A549 treated with ZK216348 at 1 μM for 4 hours (cell line): ENCODE measurements at places on chromosomes 4 and X. TPM values are rescaled to one million over a fixed set of nuclear protein-coding genes. Genes with fewer than 3 reads are reported as not detected.

Gene ANXA3
- 56.7 to 92.0 TPM (median 59.6 TPM) in 5 replicates for total RNA-seq

Gene DIPK2B
- not detected in 5 replicates for total RNA-seq

Gene ERAS
- total RNA-seq: 0.19 TPM in 1 of 5 replicates, not detected in the others

Gene L1CAM
- 18.2 to 26.1 TPM (median 21.4 TPM) in 5 replicates for total RNA-seq

Gene OCRL
- 19.6 to 26.2 TPM (median 24.7 TPM) in 5 replicates for total RNA-seq

Gene FOXR2
- not detected in 5 replicates for total RNA-seq

Gene NIPAL1
- 0.23 to 1.7 TPM (median 0.52 TPM) in 5 replicates for total RNA-seq

Gene MTNR1A
- 0.21 to 0.91 TPM (median 0.43 TPM) in 5 replicates for total RNA-seq

Gene LPAR4
- not detected in 5 replicates for total RNA-seq

Gene CSN1S1
- total RNA-seq: not detected in 5 replicates

Gene RAB39B
- total RNA-seq: 0.63 to 0.78 TPM (median 0.69 TPM) in 5 replicates

Gene NPFFR2
- not detected in 5 replicates for total RNA-seq

Gene F11
- not detected in 5 replicates for total RNA-seq

Gene MAGEC1
- total RNA-seq: 0.15 TPM in 1 of 5 replicates, not detected in the others

Gene NFKB1
- total RNA-seq: 18.0 to 22.3 TPM (median 20.9 TPM) in 5 replicates
